ENCODE measurements at places on chromosomes 11 and 22.

DNA sequence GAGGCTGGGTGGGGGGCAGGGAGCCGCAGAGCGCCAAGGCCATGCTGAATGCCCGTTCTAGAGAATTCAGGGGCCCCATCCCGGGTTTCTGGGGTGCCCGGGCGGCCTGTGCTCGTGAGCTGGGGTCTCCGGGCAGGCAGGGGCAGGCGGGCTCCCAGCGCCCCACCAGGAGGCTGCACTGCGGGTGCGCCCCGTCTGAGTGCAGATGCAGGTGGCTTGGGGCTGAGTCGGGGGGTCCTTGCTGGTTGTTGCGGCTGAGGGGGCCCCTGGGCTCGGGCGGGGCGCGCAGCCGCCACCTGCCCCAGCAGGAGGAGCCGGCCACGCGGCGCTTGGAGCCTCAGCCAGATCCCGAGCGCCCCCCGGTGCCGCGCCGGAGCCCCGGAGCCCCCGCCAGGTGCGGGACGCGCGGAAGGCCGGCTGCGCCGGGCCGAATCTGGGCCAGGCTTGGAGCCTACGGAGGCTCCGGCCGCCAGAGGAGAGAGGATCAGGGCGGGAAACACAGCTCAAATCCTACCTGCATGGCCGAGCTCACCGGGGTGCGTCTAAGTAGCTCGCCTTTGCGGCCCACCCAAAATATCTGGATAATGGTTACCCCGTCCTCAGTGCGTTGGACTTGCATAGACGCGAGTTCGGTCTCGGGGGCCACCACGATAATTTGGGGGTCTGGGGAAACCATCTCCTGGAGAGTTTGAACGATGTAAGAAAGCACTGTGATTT lies 590 bp upstream of the IGF2 start:
- DNase-seq: no peak

- no peak for DNase-seq
Observed at GRCh38 chr11:19539861-19540260, 172.8 kb upstream of the NAV2 start.

- DNase-seq: no peak
Observed at GRCh38 chr11:34292111-34292510, 65.7 kb downstream of the ABTB2 start.

GRCh38 chr11:82871646-82872045 lies 28.6 kb downstream of the PRCP start:
- DNase-seq: no peak

DNA sequence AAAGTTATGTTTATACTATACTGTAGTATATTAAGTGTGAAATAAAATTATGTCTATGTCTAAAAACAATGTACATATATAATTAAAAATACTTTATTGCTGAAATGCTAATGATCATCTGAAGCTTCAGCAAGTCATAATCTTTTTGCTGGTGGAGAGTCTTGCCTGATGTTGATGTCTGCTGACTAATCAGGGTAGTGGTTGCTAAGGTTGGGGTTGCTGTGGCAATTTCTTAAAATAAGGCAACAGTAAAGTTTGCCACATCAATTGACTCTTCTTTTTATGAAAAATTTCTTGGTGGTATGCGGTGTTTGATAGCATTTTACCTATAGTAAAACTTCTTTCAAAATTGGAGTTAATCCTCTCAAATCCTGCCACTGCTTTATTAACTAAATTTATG lies 21.4 kb downstream of the INSC start:
- no peak for DNase-seq

DNA sequence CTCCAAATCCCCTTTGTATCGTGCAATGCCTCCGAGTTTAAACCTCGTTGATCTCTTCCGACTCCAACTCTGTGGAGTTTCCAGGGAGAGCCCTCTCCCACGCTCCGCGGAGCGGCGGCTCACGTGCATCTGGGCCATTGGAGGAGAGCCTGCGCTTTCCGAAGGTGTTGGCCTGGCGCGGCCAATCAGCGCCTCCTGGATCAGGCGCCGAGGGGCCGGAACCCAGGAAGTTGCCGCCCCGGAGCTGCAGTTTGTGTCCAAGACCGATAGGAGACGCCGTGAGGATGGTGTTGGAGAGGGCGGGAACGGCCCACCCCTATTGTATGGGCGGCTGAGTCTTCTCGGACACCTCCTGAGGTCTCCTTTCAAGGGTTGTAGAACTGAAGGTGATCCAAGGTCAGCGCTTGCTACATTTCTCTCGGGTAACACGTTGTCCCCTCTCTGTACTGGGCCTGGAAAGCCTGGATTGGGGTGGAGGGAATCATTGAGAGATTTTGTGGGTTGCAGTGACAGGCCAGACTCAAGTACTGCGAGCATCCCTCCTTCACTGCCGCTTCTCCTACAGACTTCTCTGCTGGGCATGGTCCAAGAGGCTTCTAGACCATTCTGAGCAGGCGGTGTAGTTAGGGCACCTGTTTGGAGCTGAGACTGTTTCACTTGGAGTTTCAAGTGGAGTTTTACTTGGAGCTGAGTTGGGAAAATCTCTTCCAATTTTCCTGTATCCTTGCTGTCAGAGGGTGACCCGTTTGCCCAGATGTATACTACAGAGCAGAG lies 1.7 kb downstream of the ADAMTS15 start:
- no peak for DNase-seq

GRCh38 chr11:117225553-117226170 lies 6.2 kb downstream of the PCSK7 start:
- DNase-seq: no peak

- DNase-seq: no peak
Observed at GRCh38 chr22:20198557-20199319, 47.9 kb upstream of the CCDC188 start.

GRCh38 chr11:16158426-16158994 lies 197.8 kb downstream of the SOX6 start:
- no peak for DNase-seq

All from stimulated activated naive CD8-positive, alpha-beta T cell treated with anti-CD3 and anti-CD28 coated beads, Interleukin-15, amount 100 ng/mL, for 72 hours (primary cell).